Muscle of back (tissue), 13 donors: ENCODE measurements at places on chromosomes 1 and 21. TPM values are rescaled to one million over a fixed set of nuclear protein-coding genes. Genes with fewer than 3 reads are reported as not detected.

The MPL gene
- 0.16 TPM for polyA plus RNA-seq

The TMPRSS15 gene
- polyA plus RNA-seq: 0.66 TPM

The GNAT2 gene
- polyA plus RNA-seq: 0.19 TPM

The SPATA1 gene
- 1.5 TPM for polyA plus RNA-seq

The CR2 gene
- polyA plus RNA-seq: 0.88 TPM

The C1orf94 gene
- not detected for polyA plus RNA-seq

The C1QTNF12 gene
- polyA plus RNA-seq: 2.2 TPM

The TCEA3 gene
- polyA plus RNA-seq: 284 TPM

The SF3B4 gene
- polyA plus RNA-seq: 35.8 TPM

The ZNF593OS gene
- polyA plus RNA-seq: 1.1 TPM

The GBP6 gene
- polyA plus RNA-seq: not detected

The C8B gene
- polyA plus RNA-seq: not detected

The CFAP107 gene
- 0.86 TPM for polyA plus RNA-seq

The GSTM1 gene
- 54.7 TPM for polyA plus RNA-seq

The SDC3 gene
- 62.1 TPM for polyA plus RNA-seq

The LACTBL1 gene
- polyA plus RNA-seq: not detected

The SON gene
- 275 TPM for polyA plus RNA-seq

The TMEM200B gene
- 6.8 TPM for polyA plus RNA-seq

The PGLYRP4 gene
- polyA plus RNA-seq: not detected

The TDRD5 gene
- polyA plus RNA-seq: not detected

The PIGP gene
- polyA plus RNA-seq: 26.4 TPM

The TNFRSF18 gene
- 2.3 TPM for polyA plus RNA-seq

The MR1 gene
- polyA plus RNA-seq: 5.0 TPM

The AADACL4 gene
- polyA plus RNA-seq: not detected

The TMEM240 gene
- 3.0 TPM for polyA plus RNA-seq

The WNT2B gene
- polyA plus RNA-seq: 6.1 TPM

The SYCP1 gene
- 0.40 TPM for polyA plus RNA-seq

The MTOR gene
- 21.1 TPM for polyA plus RNA-seq

The NMNAT2 gene
- polyA plus RNA-seq: 2.0 TPM

The KLF17 gene
- polyA plus RNA-seq: 0.09 TPM

The ARHGEF19 gene
- 2.5 TPM for polyA plus RNA-seq

The LCE2A gene
- not detected for polyA plus RNA-seq

The PTCH2 gene
- polyA plus RNA-seq: 8.3 TPM

The RXRG gene
- polyA plus RNA-seq: 62.1 TPM
